BJ (cell line): ENCODE measurements at places on chromosomes 3 and 15.

DNA sequence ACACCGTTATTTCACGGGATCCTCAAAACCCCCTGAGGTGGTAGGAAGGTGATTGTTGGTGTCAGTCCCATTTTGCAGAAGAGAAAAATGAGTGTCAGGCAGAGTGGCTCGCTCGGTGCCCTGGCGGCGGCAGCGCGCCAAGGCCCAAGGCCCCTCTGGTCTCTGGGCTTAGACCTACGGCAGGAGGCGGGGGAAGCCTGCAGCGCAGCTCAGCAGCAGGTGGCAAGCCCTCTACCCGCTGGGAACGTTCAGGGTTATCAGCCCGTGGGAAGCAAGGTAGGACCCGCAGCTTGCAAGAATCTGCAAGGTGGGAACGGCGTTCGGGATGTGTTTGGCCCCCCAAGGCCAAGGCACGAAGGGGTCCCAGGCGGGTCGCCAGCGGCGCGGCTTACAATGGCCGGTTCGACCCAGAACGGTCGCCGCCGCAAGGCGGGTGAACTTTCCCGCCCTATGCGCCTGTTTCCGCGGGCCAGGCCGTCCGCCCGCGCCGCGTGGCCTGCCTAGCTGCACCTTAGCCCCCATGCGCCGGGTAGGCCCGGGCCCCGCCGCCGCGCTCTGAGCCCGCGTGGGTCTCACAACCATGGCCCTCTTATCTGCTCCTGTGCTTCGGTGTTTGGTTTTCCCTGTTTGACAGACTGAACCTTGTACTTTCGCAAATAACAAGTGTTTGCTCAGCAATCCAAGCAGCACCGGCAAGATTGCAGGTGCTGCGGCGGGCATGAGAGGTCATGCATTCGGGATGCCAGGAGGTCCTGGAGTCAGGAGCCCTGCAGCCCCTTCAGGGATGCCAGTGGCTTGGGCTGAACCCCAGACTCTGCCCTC lies 39.7 kb downstream of the CCNL1 start:
- no peak for DNase-seq

- no peak for DNase-seq
Observed at GRCh38 chr15:82742134-82742533, 32.5 kb upstream of the AP3B2 start.

DNA sequence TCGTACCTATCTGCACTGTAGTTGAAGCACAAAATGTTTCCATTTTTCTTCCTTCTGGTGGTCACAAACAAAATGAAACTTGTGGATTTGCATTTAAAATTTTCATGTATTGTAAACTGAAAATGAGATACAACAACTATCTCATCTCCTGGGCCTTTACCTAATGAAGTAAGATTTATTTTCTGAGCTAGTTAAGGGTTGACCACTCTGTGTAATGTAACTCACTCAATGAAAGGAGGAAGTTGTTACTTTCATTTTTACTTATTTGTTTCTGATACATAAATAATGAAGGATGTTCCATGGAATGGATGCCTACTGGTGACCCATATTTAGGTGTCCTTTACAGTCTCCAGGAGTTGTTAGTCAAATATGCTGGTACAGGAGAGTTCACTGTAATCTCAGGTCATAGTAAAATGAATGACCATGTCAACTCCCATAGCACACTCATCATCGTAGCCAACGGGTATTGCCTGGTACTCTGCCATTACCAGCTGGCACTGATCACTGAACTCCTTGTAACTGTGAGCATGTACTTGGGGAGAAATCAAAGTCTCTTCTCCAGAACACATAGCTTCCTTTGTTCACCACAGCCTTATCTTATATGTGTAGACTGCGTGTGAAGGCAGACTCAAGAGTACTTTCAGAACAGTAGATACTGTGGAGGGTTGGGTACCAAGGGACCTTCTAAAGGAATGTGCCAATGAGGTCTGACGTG lies 474.2 kb upstream of the ROBO2 start:
- DNase-seq: no peak

GRCh38 chr3:22453906-22454535 lies 703.0 kb upstream of the ZNF385D start:
- DNase-seq: no peak

DNA sequence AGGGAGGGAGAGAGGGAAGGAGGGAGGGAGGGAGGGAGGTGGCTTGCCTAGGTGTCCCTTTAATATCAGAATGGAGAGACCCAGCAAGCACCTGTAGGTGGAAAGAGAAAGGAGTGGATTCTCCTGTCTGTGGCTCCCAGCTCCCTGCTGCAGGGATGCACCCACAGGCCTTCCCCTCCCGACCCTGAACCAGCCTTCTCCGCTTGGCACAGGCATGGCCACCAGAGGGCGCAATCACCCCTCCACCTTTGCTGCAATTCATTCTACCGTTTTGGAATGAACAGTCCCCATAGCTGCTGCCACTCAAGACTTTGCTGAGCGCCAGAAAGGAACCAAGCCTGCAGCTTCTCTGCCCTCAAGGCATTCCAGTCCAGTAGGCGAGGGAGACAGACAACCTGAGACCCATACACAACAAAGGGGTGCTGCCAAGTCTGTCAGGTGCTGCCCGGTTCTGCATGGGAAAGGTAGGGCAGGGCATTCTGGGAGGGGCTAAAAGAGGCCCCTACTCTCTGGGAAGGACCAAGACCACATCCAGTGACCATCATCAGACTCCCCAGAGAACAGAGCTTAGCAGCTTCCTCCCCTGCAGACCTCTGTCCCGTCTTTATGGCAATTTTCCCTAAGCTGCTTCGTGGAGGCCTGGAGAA lies 4.9 kb downstream of the TLR9 start:
- DNase-seq: no peak

- no peak for DNase-seq
Observed at GRCh38 chr15:69462030-69462492, 9.4 kb downstream of the RPLP1 start.

GRCh38 chr15:85329561-85330422 lies 50.6 kb upstream of the AKAP13 start:
- DNase-seq: no peak

- no peak for DNase-seq
Observed at GRCh38 chr15:46091860-46092450, 457.1 kb downstream of the SQOR start.

DNA sequence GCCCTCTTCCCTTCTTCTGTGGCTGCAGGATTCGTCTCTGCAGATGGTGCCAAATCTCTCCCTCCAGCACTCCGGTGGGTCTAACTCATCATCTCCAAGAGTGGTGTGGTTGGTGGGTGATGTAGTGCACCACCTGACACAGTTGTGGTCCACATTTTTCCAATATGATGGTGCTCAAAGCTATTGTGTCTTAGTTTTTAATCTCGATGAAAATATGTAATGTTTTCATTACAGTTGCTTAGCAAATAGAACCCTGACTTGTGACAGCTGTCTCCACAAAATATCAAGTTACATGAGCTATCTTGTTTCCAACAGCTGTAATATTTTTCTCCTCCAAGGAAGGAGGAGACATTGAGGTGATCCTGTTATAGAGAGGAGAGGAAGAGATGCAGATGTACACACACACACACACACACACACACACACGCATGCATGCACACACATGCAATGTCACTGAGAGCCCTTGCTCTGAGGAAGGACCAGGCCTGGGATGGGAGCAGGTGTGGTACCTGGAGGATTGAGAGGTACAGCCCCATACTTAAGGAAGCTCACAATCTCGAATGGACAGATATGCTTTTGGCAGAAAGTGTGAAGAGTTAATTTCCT lies 15.7 kb upstream of the ESYT3 start:
- DNase-seq: no peak

DNA sequence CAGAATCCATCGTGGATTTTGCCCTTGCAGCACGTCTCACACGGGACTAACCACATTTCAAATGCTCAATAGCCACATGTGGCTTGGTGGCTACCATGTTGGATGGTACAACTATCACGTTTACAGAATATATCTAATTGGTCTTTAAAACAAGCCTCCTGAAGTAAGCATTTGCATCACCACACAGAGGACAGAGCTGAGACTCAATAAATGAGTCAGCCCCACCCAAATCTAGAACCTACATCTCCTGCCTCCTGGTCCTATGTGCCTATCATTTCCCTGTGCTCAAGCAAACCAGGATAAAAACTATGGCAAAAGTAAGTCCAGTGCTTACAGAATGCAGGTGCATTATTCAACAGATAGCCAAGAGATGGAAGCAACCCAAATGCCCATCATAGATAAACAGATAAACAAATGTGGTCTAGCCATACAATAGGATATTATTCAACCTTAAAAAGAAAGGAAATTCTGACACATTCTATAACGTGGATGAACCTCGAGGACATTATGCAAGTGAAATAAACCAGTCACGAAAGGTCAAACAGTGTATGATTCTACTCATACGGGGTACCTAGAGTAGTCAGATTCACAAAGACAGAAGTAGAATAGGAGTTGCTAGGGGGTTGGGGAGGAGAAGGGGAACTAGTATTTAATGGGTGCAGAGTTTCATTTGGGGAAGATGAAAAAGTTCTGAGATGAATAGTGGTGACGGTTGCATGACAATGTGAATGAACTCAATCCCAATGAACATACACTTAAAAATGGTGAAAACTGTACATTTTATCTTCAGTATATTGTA lies 43.9 kb downstream of the SRGAP3 start:
- no peak for DNase-seq

DNA sequence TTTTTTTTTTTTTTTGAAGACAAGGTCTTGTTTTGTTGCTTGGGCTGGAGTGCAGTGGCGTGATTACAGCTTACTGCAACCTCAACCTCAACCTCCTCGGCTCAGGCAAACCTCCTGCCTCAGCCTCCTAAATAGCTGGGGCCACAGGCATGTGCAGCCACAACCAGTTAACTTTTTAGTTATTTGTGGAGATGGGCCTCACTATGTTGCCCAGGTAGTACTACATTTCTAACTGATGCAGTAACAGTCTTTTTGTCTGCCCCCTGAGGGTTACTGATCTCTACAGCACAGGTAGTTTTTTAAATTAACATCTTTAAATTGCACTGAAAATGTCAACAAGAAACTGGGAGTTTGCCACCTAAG lies 3.4 kb upstream of the LMLN start:
- DNase-seq: no peak

- DNase-seq: no peak
Observed at GRCh38 chr15:37900326-37901221, 33.9 kb upstream of the TMCO5A start.

DNA sequence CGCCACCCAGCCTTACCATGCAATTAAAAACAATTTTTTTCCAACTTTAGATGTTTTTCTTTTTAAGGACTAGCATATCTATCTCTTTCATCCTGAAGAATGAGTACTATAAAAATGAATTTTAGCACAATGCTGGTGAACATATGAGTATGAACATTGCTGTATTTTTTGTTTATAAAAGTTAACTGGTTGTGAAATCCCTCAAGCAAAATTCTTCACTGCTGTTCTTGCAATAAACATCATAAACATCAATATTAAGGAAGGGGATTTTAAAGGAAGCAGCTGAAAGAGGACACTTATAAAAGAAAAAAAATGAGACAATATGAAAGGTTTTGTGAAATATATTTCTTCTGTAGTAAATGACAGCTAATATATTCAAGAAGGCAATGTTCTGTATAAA lies 3.0 kb downstream of the PLSCR4 start:
- no peak for DNase-seq

DNA sequence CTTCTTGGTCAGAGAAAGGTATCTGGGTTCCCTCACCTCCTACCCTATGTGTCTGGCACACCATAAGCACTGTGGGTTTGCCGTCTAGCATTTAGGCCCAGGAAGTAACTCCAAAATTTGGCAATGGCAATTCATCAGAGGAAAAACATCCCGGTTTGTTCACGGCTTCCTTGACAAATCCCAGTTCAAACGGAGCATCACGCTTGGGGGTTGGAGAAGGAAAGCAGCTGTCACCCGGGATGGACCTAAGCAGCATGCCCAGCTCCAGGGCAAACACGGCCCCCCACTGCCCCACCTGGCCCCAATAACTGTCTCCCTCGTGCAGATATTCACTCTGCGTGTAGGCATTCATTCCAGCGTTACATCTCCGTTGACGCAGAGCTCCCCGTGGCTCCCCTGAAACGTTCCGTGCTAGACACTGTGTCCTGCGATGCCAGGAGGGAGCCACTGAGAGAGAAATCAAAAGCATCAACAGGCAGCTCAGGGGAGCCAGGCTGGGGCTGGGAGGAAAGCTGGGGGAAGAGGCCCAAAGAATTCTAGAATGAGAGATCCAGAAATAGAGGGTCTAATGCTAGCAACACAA lies 41.4 kb downstream of the NTRK3 start:
- no peak for DNase-seq

DNA sequence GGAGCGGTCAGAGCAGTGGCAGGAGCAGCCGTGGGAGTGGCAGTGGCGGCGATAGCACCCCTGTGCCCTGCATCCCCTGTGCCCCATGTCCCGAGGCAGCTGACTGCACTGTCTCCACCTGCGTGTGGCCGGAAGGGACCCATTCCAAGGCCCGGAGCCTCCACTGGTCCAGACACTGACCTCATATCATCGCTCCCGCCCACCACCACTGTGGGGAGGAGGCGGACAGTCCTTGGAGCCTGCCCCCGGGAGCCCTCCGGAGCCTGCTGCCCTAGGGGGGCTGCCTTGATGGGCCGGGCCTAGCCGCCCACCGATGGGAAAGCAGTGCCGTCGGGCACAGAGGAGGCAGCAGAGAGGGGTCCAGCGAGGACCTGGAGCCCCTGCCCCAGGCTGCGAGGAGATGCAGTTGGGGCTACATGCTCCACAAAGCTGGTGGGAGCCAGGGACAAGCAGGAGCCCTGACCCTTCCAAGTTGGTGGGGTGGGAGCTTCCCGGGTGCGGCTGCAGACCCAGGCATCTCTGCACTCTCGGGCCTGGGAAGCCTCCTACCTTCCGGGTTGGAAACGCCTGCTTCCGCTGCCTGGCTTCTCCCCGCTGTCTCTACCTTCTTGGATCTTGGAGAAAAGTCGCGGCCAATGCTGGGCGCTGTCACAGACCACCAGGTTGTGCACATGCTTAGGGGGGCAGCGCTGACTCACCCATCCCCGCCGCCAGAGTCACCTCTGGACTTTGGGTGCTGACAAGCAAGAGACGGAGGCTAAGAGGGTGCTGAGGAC lies 283.2 kb upstream of the ROBO1 start:
- no peak for DNase-seq

- no peak for DNase-seq
Observed at GRCh38 chr3:177679568-177680471, 482.5 kb upstream of the TBL1XR1 start.

DNA sequence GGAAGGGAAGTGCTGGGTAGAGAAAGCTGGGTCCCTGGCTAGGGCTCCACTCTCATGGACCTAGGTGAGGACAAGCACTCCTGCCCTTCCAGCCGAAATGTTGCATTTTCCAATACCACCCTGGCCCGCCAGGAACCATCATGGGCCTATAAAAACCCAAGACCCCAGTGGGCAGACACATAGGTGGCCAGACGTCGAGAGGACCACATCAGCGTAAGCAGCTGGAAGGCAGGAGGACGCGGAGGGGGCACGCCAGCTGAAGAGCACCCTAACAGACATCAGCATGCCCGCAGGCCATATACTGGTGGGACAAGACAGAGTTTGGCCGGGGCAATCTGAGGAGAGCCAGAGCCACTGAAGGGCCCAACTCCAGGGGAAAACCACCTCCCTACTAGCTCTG lies 98.3 kb downstream of the GBE1 start:
- DNase-seq: no peak

DNA sequence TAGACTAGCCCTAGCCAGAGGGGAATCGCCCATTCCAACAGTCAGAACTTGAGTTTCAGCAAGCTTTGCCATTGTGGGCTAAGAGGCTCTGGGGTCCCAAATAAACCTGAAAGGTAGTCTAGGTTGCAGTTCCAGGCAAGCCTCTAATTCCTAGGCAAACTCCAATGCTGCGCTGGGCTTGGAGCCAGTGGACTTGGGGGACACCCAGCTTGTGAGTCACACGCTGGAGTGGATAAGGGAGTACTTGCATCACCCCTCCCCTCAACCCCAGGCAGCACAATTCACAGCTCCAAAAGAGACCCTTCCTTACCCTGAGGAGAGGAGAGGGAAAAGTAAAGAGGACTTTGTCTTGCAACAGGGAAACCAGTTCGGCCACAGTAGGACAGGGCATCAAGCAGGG lies 105.2 kb upstream of the DPPA4 start:
- no peak for DNase-seq
